Vagina (tissue), 2 donors: ENCODE measurements at places on chromosomes 6 and 20. TPM values are rescaled to one million over a fixed set of nuclear protein-coding genes. Genes with fewer than 3 reads are reported as not detected.

Gene ZNF311
- 0.25 TPM for total RNA-seq

GRCh38 chr20:16262594-16262993 is 310.7 kb downstream of the KIF16B start:
- H3K36me3 ChIP-seq = no peaks in the 10 kb centered on the region
- H3K4me1 ChIP-seq = no peaks in the 10 kb centered on the region
- no peaks in the 10 kb centered on the region for H3K27me3 ChIP-seq
- H3K4me3 ChIP-seq = no peak overlapping the region
- no peak overlapping the region for H3K27ac ChIP-seq

GRCh38 chr6:105794870-105795269 is 291.3 kb upstream of the PRDM1 start:
- DNase-seq = no peak
- no peaks in the 10 kb centered on the region for H3K36me3 ChIP-seq
- H3K27ac ChIP-seq = no peak overlapping the region

Gene RNF146
- total RNA-seq = 53.0 TPM

- H3K27me3 ChIP-seq = no peaks in the 10 kb centered on the region
- no peaks in the 10 kb centered on the region for H3K36me3 ChIP-seq
- no peak overlapping the region for H3K4me3 ChIP-seq
- H3K4me1 ChIP-seq = no peaks in the 10 kb centered on the region
Observed at GRCh38 chr6:44194326-44194725, 22.4 kb upstream of the MYMX start.
